ENCODE measurements at places on chromosomes 16 and 17.

DNA sequence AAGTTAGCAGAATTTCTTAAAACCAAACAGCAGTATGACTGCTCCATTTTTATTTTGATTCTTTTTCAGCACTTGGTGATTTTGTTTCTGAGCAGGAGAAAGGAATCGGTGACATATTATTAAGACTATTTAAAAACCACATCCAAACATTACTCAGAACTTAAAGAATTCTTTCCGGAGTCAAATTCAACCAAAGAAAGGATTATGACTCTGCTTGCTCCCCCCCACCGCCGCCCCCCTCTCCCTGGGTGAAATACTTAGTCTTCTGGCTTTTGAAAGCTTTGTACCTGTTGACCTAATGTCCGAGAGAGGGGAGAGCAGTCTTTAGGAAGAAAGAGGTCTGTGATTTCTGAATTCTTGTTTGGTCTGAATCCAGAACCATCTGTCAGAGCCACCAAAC, 17.9 kb upstream of the COL1A1 start:
- DNase-seq = no peak

DNA sequence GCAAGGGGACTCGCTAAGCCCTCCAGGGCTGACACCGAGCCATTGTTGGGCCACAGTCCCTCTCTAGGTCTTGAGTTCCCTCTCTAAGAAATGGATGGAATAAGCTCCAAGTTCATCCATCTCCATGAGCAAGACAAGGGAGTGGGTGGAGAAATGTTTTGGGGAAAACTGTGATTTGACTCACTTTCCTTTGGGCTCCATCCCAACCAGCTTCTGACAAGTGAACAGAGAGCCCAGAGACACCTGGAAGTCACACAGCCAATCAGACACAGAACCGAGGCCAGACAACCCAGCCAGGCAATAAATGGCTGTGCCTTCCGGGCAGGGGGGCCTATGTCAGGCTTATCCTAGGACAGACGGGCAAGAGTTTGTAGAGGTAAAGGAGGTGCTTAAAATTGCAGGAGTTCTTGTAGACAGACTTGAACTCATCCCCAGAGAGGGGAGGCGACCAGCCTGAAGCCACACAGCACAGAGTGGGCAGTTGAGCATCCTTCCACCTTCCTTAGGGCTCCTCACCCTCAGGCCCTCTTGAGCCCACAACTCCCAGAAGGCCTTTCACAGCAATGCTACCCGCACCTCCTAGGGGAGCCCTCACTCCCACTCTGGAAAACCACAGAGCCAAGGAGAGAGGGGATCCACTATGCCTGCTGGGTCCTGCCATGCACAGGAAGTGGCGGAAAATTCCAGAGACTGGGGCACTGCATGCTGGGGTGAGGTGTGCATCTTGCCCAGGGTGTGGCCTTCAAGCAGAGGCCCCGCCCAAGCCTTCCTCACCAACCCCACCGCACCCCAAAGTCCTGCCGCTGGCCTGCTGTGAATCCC, 9.5 kb upstream of the FAM83G start:
- no peak for DNase-seq

- no peak for DNase-seq
Observed at GRCh38 chr16:49748322-49748721, 107.6 kb downstream of the ZNF423 start.

GRCh38 chr17:66375121-66375520, 72.7 kb downstream of the PRKCA start:
- DNase-seq = no peak

DNA sequence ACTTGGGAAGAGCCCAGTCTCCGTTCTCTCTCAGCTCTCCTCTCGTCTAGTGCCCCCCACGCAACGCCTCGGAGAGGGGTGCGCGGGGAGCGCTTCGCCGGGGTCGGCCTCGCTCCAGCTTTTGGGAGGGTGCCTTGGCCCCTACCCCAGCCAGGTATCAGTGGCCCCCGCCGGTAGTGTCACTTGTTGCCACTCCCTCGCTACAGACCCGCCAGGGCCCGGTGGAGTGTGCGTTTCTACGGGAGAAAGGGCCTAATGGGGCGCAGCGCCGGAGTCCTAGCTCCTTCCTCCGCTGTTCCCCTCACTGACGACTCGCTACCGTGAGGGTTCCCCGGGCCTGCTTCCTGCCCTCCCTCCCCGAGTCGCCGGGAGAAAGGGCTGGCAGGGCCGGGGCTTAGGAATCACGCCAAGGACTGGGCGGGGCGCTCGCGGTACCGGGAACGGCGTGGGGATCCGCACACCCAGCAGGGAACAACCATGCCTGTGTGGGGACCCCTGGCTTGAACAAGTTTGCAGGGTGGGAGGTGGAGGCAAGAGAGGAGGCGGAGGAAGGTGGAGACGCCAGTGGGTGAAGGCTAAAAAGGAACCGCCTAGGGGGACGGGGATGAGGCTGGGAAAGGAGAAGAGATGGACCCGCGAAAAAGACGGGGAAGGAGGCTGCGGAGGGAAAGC, 997 bp upstream of the CDH11 start:
- DNase-seq = no peak

- DNase-seq = peak; percentile 67
Observed at GRCh38 chr16:30875871-30876801, 17.7 kb downstream of the BCL7C start.

All from CD4-positive, alpha-beta T cell treated with Interleukin-2 at 100 ng/mL for 4 hours (primary cell).